ENCODE measurements at places on chromosomes 11 and 22.

DNA sequence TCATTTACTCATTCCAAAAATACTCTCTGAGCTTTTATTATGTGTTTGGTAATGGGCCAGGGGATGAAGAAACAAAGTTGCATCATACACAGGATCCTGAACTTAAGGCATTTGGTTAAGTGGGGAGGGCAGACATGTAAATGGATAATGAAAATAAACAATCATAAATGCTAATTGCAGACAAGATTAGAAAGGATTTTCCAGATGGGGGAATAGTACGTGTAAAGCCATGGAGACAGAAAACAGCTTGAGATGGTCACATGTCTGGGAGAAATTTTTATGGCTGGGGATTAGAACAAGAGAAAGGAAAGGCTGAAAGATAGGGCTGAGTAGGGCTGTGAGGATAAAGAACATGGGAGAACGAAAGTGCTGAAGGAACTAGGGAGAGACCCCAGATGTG, 534.3 kb upstream of the LARGE1 start:
- no peak for DNase-seq

DNA sequence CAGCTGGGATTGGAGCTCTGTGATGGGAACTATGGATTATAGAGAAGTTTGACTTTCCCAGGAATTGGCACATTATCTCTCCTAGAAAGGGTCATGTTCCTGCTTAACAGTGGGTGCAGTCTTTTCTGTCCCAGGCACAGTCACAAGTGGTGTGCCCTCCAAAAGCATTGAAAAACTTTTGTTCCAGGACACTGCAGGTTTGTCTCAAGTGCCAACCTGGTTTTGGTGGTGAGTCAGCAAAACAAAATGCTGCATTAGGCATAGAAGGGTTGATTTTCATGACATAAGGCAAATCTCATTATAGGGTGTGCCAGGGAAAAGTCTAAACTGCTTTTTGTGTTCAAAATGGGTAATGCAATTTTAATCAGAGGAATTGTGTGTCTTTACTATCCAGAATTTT, 4.9 kb downstream of the HTATIP2 start:
- no peak for DNase-seq

DNA sequence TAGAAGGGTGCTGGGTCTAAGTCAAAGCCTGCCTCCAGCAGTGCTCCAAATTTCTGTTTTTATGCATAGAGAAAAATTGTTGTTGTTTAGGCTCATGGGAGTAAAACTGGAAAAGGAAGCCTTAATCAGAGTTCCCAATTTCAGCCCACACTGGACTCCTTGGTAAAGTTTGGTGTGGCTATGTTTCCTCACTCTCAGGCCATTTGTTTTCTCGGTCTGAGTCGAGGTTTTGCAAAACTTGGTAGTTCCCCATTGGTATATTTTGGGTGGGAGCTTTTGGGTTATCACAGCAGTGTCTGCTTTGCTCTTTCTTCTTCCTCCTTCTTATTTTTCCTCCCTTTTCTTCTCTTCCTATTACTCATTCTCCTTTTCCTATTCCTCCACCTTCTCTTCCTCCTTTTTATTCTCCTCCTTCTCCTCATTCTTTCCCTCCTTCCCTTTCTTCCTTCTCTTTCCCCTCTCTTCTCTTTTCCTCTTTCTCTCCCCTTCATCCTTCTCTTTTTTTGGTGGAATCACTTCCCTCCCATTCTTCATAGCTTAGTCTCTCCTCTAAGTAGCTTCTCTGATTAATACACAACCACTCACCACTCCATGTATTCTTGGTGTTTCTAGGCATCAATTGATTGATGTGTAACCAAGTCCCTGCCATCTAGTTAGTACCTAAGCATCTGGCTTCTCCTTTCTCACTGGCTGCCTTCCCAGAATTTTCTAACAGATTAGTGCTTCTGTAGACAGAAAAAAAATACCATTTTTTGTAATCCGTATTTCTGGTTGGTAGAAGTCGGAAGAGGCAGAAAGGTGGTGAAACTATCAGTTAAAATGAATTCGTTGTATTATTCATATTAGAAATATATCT, 10.1 kb downstream of the SLC5A1 start:
- no peak for DNase-seq

- DNase-seq, result no peak
Measured at GRCh38 chr11:118202599-118203422, 22.0 kb downstream of the JAML start.

Data from fibroblast of gingiva (primary cell).